Activated naive CD4-positive, alpha-beta T cell treated with anti-CD3 and anti-CD28 coated beads, Interleukin-2, amount 10 ng/mL, durations not matched to agents 7 days and 5 days (primary cell): ENCODE measurements at places on chromosomes 7 and 10.

DNA sequence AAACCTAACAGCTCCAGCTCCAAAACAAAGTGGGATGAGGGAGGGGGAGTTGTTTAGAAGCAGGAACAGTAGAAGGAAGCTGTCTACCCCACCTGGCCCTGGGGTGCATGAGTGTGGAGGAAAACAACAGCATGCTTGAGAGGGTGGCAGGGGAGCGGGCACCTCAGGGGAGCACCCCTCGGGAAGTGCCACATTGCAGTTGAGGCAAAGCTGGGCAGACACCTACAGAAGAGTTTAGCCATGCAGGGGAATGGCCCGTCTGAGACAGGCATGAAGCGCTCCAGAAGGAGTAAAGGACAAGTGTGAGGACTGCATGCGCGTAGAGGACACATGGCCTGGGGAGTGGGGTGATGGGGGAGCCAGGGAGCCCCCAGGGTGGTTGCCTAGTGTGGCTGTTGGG lies 18.1 kb downstream of the CHAT start:
- peaks cover 19% of the 10 kb centered on the region for H3K27me3 ChIP-seq
- DNase-seq: peak; percentile 2
- H3K4me3 ChIP-seq: no peak overlapping the region
- H3K36me3 ChIP-seq: no peaks in the 10 kb centered on the region

DNA sequence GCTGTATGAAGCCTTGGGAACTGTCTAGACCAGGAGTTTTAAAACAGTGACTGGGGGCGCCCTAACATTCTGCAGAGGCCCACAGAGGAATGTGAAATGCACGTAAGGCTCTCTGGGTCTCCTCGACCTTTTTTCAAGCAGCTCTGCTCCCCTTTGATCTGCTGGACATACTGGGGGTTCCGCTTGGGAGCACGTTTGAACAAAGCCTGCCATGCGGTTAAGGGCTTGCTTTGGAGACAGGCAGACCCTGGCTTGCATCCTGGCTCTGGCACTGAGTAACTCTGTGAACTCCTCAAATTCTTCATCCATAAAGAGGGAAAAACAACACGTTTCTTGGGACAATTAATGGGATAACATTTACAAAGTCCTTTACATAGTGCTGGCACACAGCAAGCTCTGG lies 7.8 kb downstream of the BEND7 start:
- DNase-seq: no peak
- H3K4me1 ChIP-seq: no peaks in the 10 kb centered on the region
- H3K27me3 ChIP-seq: peaks cover 47% of the 10 kb centered on the region
- H3K4me3 ChIP-seq: no peak overlapping the region
- no peak overlapping the region for H3K27ac ChIP-seq
- H3K36me3 ChIP-seq: no peaks in the 10 kb centered on the region

DNA sequence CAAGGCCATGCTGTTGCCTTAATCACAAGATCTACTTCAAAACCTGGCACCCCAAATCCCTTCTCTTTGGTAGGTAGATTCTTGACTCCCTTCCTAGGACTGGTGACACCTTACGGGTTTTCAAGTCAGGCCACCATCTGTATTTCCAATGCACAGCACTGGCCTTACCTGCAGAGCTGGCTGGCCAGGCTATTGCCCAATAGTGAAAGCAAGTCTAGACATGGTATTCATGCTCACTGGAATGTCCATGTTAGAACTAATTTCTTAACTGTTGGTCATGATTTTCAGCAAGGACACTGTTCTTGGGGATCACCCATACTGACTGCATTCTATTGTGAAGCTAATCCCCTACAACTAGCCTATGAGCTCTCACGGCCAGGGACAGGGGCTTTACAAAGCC lies 313.1 kb upstream of the RNF32 start:
- H3K27ac ChIP-seq: no peak overlapping the region
- no peaks in the 10 kb centered on the region for H3K4me1 ChIP-seq
- no peaks in the 10 kb centered on the region for H3K36me3 ChIP-seq
- H3K27me3 ChIP-seq: peaks cover 4% of the 10 kb centered on the region
- H3K4me3 ChIP-seq: no peak overlapping the region
- DNase-seq: no peak

- no peak for DNase-seq
- H3K36me3 ChIP-seq: peaks cover 3% of the 10 kb centered on the region
- H3K4me3 ChIP-seq: peak overlapping the region; percentile 26
- peaks cover 23% of the 10 kb centered on the region for H3K27me3 ChIP-seq
These were observed 2.2 kb upstream of the ABHD11 start for GRCh38 chr7:73740771-73741170.

- DNase-seq: no peak
- no peaks in the 10 kb centered on the region for H3K36me3 ChIP-seq
- H3K27ac ChIP-seq: no peak overlapping the region
These were observed 18.4 kb downstream of the GFRA1 start for GRCh38 chr10:116254422-116255155.

- H3K36me3 ChIP-seq: peaks cover 64% of the 10 kb centered on the region
- H3K27ac ChIP-seq: no peak overlapping the region
- H3K4me1 ChIP-seq: peaks cover 12% of the 10 kb centered on the region
- no peak overlapping the region for H3K4me3 ChIP-seq
- DNase-seq: no peak
These were observed 57.1 kb upstream of the KCTD7 start for GRCh38 chr7:66571568-66571967.

GRCh38 chr10:126153711-126154628 lies 234.3 kb downstream of the ADAM12 start:
- H3K4me3 ChIP-seq: no peak overlapping the region
- H3K36me3 ChIP-seq: no peaks in the 10 kb centered on the region
- no peak for DNase-seq
- H3K27me3 ChIP-seq: no peaks in the 10 kb centered on the region
- H3K27ac ChIP-seq: no peak overlapping the region

GRCh38 chr10:64394744-64395143 lies 873.5 kb downstream of the REEP3 start:
- no peaks in the 10 kb centered on the region for H3K4me1 ChIP-seq
- DNase-seq: no peak
- no peaks in the 10 kb centered on the region for H3K27me3 ChIP-seq
- no peak overlapping the region for H3K4me3 ChIP-seq

GRCh38 chr7:20795881-20796280 lies 9.2 kb upstream of the SP8 start:
- H3K27ac ChIP-seq: no peak overlapping the region
- no peak overlapping the region for H3K4me3 ChIP-seq
- peaks cover 10% of the 10 kb centered on the region for H3K36me3 ChIP-seq
- peaks cover 76% of the 10 kb centered on the region for H3K27me3 ChIP-seq
- no peak for DNase-seq

DNA sequence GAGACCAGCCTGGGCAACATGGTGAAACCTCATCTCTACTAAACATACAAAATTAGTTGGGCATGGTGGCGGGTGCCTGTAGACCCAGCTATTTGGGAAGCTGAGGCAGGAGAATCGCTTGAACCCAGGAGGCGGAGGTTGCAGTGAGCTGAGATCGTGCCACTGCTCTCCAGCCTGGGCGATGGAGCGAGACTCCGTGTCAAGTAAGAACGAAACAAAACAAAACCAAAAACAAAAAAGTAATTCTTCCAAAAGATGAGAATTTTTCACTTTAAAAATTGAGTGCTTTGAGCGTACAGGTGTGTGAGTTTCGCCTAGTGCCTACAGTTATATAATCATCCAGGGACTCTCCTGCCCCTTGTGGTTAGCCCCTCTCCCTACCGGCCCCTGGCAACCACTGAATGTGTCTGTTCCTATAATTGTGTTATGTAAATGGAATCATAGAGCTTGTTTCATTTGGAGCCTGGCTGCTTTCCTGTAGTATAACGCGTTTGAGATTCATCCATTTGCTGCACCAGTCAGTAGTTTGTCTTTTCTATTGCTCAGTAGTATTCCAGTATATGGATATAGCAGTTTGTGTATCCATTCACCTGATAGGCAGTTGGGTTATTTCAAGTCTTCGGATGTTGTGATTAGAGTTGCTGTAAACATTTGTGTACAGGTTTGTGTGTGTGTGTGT lies 80.0 kb downstream of the RBM33 start:
- DNase-seq: no peak
- H3K27me3 ChIP-seq: no peaks in the 10 kb centered on the region
- H3K4me1 ChIP-seq: peaks cover 12% of the 10 kb centered on the region
- H3K36me3 ChIP-seq: peaks cover 30% of the 10 kb centered on the region
- H3K4me3 ChIP-seq: no peak overlapping the region

GRCh38 chr7:91181949-91182348 lies 82.3 kb upstream of the FZD1 start:
- no peak overlapping the region for H3K27ac ChIP-seq
- no peaks in the 10 kb centered on the region for H3K4me1 ChIP-seq
- no peak for DNase-seq
- no peak overlapping the region for H3K4me3 ChIP-seq
- H3K27me3 ChIP-seq: no peaks in the 10 kb centered on the region

DNA sequence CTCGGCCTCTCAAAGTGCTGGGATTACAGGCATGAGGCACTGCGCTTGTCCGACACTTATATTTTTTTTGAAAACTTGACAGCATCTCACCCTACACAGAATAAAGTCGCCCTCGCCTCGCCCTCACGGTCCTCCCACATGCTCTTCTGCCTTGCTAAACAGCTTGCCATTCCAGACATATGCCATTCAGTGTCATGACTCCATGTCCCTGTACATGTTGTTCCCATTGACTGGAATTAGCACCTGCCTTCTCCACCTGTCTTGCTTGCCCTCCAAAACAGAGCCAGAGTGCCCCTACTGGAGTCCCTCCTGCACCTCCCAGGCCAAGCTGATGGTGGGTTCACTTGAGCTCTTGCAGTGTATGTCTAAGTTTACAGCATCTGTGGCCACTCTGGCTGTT lies 6.2 kb downstream of the NIPSNAP2 start:
- no peak for DNase-seq
- H3K36me3 ChIP-seq: peaks cover 13% of the 10 kb centered on the region
- no peaks in the 10 kb centered on the region for H3K27me3 ChIP-seq

- DNase-seq: no peak
- no peak overlapping the region for H3K27ac ChIP-seq
- no peaks in the 10 kb centered on the region for H3K36me3 ChIP-seq
- H3K27me3 ChIP-seq: peaks cover 9% of the 10 kb centered on the region
- H3K4me3 ChIP-seq: no peak overlapping the region
These were observed 74.7 kb downstream of the VSTM4 start for GRCh38 chr10:49040601-49041000.

DNA sequence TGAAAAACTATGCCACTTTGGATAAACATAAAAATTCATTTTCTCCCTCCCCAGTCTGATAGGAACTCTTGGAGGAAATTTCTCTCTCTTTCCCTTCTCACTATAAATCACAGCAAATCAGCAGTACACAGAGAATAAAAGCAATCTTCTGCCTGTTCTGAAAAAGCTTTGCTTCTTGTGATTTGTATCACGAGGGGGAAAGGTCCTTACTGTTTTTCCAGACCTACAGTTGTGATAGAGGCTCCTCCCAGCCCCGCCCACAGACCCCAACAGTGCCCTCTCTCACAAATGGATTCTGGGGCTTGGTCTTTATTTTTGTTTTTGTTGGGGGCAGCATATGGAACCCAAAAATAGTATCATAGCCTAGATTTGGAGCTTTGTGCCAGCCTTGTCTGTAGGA lies 12.2 kb downstream of the FOXK1 start:
- H3K27ac ChIP-seq: no peak overlapping the region
- no peaks in the 10 kb centered on the region for H3K27me3 ChIP-seq
- peaks cover 7% of the 10 kb centered on the region for H3K36me3 ChIP-seq
- no peak for DNase-seq

DNA sequence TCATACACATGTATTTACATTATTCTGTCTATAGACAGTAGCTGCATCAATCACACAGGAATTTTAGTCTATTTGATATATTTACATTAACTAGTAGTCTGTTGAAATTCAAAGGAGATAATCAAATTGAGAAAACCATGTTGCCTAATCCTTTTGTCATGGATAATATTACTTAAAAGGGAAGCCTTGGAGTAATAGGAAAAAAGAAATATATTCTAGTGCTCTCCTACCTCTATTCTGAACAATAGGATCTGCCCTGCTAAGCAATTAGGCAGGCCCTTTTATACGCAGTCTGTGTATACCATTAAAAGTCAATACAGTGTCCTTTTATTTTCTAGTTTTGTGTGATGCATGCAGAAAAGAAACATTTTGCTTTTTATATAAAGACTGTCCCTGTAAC lies 24.5 kb downstream of the UMAD1 start:
- H3K27ac ChIP-seq: no peak overlapping the region
- no peak overlapping the region for H3K4me3 ChIP-seq
- no peaks in the 10 kb centered on the region for H3K4me1 ChIP-seq
- H3K27me3 ChIP-seq: no peaks in the 10 kb centered on the region

DNA sequence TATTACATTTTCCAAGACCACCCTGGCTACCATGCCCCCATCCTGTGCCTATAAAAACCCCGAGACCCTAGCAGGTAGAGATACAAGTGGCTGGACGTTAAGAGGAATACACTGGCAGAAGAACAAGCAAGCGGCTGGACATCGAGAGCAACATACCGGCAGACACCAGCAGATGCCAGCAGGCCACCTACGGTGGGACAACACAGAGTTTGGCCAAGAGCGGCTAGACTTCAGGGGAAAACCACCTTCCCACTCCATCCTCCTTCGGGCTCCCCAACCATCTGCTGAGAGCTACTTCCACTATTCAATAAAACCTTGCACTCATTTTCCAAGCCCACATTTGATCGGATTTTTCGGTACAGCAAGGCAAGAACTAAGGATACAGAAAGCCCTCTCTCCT lies 70.3 kb downstream of the ORC5 start:
- H3K4me1 ChIP-seq: no peaks in the 10 kb centered on the region
- H3K4me3 ChIP-seq: no peak overlapping the region
- no peak overlapping the region for H3K27ac ChIP-seq
- no peaks in the 10 kb centered on the region for H3K27me3 ChIP-seq
- DNase-seq: no peak

- no peaks in the 10 kb centered on the region for H3K4me1 ChIP-seq
- H3K27me3 ChIP-seq: no peaks in the 10 kb centered on the region
- H3K4me3 ChIP-seq: no peak overlapping the region
- no peak for DNase-seq
- H3K27ac ChIP-seq: no peak overlapping the region
These were observed 151.7 kb upstream of the IGFBP3 start for GRCh38 chr7:46072722-46073121.
